ENCODE measurements at places on chromosomes 6 and 20.

DNA sequence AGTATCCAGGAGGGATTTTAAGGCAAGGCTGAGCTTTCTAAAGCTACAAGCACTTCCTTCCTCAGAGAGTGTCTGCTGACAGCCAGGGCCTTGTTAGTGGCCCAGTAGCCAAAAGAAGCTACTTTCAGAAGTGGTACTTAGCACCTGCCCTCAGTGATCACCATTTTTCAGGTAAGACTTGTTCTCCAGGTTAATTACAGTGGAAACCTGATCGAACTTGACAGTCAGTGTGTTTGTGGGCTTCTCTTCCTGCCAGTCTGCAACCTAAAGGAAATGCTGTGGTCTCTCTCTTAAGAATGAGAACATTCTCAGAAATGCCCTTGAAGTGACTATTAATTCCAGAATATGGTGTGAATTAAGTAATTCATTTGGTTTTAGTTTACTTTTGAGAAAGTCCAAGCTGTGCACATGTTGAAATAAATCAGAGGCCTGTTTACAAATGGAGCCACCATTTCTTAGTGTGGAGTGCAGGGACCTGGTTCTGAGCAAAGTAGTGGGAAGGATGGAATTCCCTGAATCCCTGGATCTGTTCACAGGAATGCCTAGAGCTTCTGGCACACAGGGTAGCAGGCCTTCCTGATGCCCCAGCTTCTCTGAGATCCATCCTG, 185.3 kb upstream of the AGPAT4 start:
- no peak for DNase-seq

GRCh38 chr20:43658069-43658722, 8.7 kb upstream of the MYBL2 start:
- no peak for DNase-seq

- no peak for DNase-seq
Measured at GRCh38 chr20:50659975-50660670, 31.2 kb downstream of the RIPOR3 start.

GRCh38 chr20:20691477-20692235, 20.8 kb downstream of the RALGAPA2 start:
- DNase-seq: no peak

DNA sequence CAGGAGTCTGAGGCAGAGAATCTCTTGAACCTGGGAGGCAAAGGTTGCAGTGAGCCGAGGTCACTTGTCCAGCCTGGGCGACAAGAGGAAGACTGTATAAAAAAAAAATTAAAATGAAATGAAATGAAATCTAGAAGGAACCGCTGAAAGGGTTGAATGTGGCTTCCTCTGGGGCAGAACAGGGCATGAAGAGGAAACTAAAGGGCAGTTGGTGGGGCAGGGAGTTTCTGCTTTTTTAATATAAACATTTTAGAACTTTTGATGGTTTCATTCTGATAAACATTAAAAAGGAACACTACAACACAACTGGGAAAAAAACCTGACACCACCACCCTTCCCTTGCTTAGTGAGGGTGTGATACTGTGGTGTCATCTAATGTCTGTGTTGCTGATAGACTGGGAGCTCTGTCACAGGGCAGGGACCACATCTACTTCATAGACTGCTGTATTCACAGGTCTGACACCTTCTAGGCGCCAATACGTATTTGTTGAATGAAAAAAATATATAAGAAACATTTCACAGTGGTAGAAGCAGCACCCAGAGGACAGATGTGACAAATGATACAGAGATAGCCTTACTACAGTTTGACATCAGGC, 128.9 kb downstream of the ADAT2 start:
- DNase-seq: no peak

DNA sequence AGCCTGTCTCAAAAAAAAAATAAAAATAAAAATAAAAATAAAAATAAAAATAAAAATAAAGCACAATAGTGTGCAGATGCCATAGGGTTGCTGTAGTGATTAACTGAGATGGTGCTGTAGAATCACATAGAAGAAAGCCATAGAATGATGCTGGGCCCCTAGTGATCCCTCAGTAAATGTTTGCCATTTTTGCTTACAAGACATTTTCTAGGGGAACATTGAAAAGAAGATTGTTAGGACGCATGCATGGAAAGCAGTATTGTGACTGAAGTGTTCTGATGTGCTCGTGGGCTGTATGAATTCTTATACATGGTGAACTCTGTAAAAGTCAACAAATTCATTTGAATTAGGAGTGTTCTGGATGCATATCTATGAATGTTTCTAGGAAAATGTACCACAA, 22.0 kb upstream of the SAMD3 start:
- DNase-seq: no peak

- DNase-seq: no peak
Measured at GRCh38 chr6:157629220-157629619, 193.8 kb upstream of the SNX9 start.

- DNase-seq: no peak
Measured at GRCh38 chr6:31794294-31794865, 1.2 kb downstream of the VARS1 start.

DNA sequence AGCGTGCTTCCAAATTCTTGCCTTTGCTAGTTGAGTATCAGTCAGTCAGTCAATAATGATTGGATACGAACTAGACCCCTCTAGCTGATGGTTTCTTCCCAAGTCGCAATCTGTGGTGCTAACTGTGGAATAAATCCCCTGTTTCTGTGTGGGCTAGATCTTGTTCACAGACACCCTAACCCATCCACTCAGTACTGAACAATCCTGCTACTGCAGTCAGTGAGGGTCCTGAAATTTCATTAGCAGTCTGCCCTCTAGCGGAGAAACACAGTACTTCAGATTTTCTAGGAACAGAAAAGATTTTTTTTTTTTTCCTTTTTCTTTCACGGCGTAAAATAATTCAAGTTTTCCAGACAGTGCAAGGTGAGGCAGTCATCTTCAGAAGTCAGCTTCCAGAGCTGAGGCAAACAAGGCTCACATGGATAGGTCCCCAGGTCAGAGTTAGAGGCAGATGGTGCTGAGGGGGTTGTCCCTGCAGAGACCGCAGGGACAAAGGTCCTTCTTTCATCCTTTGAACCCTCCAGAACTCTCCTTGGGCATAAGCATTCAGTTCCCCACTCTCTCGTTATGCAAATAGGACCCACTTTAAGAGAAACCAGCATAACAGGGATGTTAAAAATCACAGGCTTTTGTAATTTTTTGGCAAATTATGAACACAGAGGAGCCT, 119.6 kb downstream of the SCML4 start:
- no peak for DNase-seq

DNA sequence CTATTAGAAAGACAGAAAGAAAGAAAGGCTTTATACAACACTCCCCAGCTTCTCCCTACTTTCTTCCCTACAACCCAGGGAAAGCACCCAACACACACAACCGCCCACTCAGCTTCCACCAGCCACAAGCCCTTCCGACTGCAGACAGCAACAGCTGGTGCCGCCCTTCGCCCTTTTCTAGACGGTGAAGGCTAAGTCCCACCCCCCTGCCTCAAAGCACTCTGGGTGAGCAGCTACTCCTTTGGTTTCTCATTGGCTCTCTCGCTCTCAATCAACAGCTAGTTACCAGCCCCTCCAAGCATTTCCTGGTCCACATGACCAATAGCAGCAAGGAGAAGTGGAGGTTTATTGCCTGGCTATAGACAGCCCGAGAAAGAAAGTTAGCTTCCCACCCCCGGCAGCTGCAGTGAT, 230.1 kb upstream of the MOCS1 start:
- DNase-seq: no peak

DNA sequence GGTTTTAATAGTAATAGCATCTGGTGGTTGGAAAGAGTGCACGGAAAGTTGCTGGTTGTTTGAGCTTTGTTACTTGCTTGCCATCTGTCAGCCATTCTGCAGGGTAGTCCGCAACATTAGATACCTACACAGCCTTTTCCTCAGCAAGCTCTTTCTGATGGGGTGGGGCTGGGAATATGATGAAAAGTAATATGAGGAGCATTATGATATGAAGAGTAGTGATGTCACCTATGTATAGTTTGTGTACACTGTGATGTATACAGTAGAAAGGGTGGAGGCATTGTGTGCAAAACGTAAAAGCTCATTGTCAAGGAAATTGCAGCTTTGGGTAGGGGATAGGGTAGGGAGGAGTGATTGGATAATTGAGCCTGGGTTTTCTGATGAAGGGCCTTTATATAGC, 16.1 kb downstream of the SCAF8 start:
- no peak for DNase-seq

- no peak for DNase-seq
Measured at GRCh38 chr6:84882768-84883766, 118.7 kb upstream of the TBX18 start.

GRCh38 chr6:52513464-52513863, 63.4 kb downstream of the TRAM2 start:
- DNase-seq: no peak

DNA sequence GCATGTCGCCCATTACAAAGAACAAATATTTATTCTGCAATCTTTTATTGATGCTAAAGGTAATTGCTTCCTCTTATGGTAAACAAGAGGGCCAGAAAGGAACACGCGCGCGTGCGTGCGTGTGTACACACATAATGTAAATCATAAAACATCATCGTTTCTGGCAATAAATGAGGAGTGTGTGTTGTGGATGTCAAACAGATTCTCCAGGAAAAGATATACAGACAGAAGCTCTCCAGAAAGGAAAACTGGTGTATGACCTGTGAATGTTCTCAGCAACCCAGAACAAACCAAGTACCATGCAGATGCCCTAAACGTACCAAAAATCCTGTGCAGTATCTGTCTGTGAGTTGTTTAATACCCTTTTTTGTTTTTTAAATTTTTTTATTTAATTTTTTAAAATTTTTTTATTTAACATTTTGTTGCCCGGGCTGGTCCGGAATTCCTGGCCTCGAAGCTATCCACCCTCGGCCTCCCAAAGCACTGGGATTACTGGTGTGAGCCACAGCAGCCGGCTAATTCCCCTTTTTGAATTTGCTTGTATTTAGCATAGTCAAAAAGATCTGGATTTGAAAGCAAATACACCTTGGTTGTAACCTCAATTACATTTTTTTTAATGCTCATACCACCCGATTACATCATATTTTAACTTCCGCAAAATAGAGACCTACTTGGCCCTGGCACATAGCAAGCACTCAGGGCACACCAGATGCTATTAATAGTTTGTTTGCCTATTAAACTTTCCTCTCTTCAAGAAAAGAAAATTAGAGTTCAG, 909 bp upstream of the NUDT3 start:
- DNase-seq: no peak

GRCh38 chr6:136736281-136736960, 55.9 kb downstream of the MAP3K5 start:
- no peak for DNase-seq

GRCh38 chr20:6857927-6858326, 90.4 kb downstream of the BMP2 start:
- DNase-seq: no peak

DNA sequence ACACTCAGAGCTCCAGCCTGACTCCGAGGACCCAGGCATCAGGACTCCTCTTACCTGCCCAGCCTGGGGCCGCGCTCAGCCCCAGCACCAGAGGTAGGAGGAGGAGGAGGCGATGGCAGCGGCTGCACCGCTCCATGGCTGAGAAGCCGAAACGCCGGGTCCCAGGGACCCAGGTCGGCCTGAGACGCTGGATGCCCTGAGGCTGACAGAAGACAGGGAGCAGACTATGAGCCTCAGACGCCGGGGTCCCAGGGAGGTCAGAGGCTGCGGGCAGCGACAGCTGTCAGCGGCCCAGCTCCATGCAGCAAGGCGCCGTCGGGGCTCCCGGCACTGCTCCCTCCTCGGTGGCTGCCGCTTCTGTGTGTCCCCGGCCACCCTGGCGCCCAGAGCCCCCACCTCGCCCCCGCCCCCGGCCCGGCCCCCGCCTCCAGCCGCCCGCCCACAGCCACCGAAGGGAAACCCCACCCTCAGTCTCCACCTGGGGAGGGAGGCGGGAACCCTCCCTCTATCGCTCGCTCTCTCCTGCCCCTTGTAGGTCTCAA, at the start of gene COL11A2:
Gene COL11A2 (minus strand): TSS at position 363 of the 542 bp plus-strand sequence. CDS start 227 bp downstream, at position 136.
- no peak for DNase-seq

DNA sequence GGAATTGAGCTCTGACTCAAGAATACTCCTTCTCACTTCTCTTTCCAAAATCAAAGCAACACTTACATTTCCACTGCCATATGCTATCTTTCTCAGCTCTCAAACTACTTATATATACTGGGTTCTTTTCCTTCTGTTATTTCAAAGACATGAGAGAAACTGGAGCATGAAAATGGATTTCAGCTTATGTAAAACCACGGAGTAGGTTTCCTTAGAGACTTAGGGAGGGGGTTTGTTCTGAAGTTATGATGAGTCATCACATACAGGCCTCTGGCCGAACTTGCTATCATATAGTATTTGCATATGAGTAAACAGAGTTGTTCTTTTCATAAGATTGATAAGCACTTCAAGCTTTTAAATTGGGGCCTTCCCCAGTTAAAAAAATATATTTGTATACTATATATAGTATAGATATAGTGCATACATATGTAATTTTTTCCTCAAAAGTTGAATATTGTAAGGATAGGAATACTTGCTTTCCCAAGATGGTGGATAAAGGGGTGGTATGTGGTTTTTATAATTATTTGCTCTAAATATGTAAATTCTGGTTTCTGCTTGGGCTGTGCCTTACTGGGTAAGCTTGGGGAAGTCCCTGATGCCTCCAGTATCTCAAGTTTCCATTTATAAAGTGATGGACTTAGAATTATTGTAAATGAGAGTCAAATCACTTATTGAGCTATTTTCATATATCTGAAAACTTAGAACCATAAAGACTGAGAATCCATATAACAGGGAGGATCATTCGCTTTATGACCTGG, 273.9 kb downstream of the RFPL4B start:
- no peak for DNase-seq

DNA sequence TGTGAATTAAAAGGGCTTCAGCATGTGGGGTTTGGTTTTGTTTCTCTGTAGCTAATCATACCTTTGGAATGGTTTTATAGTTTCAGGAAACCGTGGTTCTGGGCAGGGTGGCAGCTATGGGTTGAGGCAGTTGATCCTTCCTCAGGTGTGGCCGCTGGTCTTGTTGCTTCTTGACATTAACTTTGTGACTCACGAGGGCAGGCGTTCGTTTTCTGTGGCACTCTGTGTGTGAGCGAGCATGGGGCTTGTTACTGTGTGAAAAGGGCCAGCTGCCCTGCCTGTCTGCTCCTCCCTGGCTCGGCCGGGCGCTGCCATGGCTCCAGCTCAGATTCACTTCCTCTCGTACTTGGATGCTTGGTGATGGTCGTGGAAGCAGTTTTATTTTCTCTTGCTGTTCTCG, 16.2 kb downstream of the DNAJC5 start:
- DNase-seq: no peak

GRCh38 chr20:40563296-40563950, 125.6 kb downstream of the MAFB start:
- DNase-seq: no peak

DNA sequence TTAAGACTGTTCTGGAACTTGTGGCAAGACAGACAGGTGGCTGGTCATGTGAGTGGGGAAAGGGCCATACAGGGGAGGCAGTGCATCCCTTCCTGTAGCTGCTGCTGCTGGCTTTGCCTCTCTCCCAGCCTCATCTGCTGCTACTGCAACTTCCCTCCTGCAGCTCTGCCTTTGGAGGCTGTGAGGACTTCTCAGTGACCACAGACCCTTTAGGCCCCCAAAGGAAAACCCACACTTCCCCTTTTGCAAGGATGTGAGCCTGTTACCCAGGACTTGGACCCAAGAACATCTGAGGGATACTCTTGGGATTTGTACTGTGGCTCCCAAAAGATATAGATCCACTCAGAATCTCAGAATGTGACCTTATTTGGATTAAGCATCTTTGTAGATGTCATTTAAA, 91.0 kb downstream of the TMEM170B start:
- no peak for DNase-seq
